ENCODE measurements at places on chromosomes 5 and 9.

DNA sequence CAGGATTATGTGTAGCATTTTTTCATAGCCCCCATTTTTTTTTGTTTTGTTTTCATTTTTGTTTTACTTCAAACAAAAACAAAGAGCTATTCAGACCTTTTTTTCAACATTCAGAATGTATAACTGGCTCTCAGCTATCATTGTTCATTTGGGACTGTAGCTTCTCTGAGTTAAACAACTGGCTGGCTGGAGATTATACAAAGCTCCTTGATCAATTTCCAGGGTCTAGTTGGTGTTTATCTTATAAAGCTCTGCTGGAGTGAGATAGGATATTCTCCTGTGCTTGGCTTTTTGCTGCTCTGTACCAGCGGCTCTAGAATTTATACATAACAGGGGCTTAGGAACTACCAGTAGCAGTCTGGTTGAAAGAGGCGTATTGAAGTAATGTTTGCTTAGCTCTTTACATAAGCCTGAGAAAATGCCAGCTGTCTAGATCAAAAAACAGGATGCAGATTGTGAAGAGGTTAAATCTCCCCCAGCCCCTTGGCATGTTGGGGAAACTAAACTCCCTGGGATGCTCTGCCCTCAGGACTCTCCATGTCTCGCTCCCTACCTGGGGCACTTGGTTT, 15.2 kb downstream of the GARNL3 start:
- no peak for DNase-seq

DNA sequence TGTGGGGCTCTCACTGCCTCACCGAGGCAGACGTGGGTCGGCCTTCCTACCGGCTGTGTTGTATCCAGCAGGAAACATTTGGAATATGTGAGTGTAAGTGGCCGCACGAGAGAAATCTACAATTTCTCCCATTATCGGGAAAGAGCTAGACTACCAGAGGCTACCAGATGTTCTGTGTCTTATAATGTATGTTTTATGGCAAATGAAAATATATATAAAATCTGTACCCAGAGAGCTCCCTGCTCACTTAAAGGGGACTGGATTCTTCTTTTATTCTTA, 69.5 kb upstream of the PITX1 start:
- no peak for DNase-seq

- no peak for DNase-seq
Observed at GRCh38 chr9:120252248-120252647, 327.7 kb downstream of the CDK5RAP2 start.

DNA sequence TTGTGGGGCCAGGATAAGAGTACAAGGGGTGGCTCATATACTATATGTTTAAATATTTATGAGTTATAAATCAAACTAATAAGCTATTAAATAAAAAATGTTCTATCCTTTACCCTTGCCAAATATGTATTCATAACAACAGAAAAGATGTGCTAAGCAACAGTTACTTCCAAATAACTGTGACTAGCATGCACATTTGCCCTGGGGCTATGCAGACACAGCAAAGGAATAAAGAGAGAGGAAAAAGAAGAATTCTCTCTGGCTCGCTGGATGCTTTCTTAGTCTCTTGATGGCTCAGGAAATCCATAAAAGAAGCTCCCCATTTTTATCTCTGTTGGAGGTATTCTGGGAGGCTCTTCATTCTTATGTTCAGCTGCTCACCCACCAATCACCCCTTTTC, 182.4 kb upstream of the ATP10B start:
- no peak for DNase-seq

Data from stimulated activated CD8-positive, alpha-beta memory T cell treated with anti-CD3 and anti-CD28 coated beads, Interleukin-2, amount 100 ng/mL, for 1 hour (primary cell).